Femur (tissue), 1 donor: ENCODE measurements at places on chromosomes 5 and 9.

- no peak for DNase-seq
Measured at GRCh38 chr9:15641291-15641690, 88.4 kb downstream of the CCDC171 start.

- no peak for DNase-seq
Measured at GRCh38 chr5:23718564-23718963, 211.2 kb downstream of the PRDM9 start.

- DNase-seq: peak; percentile 70
Measured at GRCh38 chr9:130185490-130186031, 13.4 kb downstream of the NCS1 start.

- no peak for DNase-seq
Measured at GRCh38 chr5:116451905-116452450, 122.6 kb downstream of the SEMA6A start.

DNA sequence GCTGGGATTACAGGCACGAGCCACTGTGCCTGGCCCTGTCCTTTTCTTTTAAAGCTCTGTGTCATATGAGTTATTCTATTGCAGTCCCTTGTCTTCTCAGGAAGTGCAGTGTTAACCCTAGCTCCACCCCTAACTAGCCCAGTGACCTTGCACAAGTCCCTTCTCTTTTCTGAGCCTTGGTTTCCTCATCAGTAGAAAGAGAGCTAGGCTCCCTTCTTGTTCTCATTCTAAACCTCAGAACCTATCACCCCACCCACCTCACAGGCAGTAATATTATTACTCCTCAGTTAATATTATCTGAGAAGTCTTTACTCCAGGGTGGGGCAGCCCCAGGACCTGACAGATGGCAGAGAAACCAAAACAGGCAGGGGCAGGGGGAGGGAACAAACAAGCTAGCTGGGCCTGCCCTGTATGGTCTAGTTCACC, 7.2 kb downstream of the CYFIP2 start:
- DNase-seq: no peak
